ENCODE measurements at places on chromosomes 11 and 22. TPM values are rescaled to one million over a fixed set of nuclear protein-coding genes. Genes with fewer than 3 reads are reported as not detected.

DNA sequence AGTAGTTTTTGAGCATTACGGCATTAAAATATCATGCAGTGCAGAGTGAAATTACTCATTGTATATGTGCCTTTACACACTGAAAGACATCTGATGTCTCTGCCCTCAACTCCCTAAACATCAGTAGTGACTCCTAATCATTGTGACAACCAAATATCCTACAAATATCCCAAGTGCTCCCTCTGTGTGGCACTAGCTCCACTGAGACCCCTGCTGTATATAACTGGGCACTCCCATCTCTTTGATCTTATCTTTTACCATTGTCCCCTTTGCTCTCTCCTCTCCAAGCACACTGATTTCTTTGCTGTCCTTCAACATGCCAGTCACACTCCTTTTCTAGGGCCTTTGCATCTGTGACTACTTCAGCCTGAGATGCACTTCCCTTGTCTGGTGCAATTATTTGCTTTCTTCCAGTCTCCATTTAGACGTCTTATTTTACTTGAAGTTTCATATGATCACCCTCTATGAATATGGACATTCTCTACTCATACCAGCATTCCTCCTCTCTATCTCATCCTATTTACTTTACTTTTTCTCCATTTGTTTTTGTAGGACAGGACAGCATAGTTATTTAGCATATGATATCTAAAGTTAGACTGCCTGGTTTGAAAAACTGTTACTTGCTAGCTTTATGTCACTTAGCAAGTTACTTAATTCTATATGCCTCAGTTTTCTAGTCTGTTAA is 2.4 kb downstream of the SLC5A12 start:
- DNase-seq: no peak

Gene KCNJ1
- polyA plus RNA-seq: 0.09 TPM

GRCh38 chr22:24688256-24688655 is 85.3 kb downstream of the GGT1 start:
- no peak for DNase-seq

GRCh38 chr11:24560324-24560723 is 63.5 kb downstream of the LUZP2 start:
- no peak for DNase-seq

GRCh38 chr22:33932997-33933396 is 12.7 kb upstream of the LARGE1 start:
- no peak for DNase-seq

DNA sequence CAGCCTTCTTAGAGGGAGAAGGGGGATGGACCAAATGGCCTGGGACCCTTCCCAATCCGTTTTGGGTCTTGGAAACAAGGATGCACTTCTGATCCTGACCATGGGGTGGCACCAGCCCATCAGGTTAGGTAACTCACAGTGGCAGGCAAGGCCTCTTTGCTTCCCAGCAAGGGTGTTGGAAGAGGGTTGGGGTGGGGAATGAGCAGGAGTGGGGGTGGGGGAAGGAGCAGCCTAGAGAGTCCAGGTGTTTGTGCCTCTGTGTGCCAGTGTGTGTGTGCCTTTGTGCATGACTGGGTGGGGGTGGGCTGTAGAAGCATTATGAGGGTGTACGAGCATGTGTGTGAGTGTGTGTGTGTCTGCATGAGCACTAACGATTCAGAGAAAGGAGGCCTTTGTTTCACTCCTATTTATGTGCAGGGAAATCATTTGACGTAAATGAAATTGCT is 213.1 kb downstream of the INSC start:
- DNase-seq: no peak

- no peak for DNase-seq
Observed at GRCh38 chr11:93904716-93905115, 54.3 kb upstream of the VSTM5 start.

Data from left lung (tissue), 14 donors.